Stimulated activated naive CD8-positive, alpha-beta T cell treated with anti-CD3 and anti-CD28 coated beads, Interleukin-15, amount 100 ng/mL, for 72 hours (primary cell): ENCODE measurements at places on chromosomes 1 and 21.

DNA sequence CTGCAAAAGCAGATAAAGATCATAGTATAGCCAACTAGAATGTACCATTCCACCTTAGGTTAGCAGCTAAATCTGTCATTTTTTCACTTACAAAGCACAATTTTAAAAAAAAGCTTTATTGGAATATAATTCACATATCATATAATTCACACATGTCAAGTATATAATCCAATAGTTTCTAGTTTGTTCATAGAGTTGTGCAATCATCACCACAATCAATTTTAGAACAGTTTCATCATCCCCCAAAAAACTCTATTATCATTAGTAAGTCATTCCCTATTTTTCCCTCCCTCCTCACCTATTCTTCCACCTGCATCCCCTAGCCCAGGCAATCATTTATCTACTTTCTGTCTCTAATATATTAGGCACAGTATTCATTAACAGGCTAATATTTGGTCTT is 32.0 kb upstream of the INSL5 start:
- DNase-seq: no peak

- DNase-seq: no peak
Measured at GRCh38 chr1:53541761-53542550, 82.8 kb downstream of the DMRTB1 start.

DNA sequence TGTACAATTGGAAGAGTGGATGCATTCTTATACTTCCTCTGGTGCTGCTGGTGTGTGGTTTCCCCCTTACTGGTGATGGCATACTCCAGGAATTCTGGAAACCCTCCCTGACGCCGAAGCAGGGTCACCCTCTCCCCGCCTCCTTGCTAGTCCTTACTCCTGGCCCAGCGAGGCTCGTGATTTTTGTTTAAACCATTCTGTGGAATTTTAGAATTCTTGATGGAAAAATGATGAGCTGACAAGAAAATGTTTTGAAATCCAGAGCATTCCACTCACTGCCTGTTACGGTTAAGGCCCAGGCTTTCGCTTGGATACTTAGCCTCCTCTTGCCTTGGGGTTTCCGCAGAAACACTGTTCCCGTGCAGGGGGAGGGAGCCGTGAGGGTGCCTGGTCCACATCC is 41.1 kb downstream of the IL6R start:
- DNase-seq: no peak

DNA sequence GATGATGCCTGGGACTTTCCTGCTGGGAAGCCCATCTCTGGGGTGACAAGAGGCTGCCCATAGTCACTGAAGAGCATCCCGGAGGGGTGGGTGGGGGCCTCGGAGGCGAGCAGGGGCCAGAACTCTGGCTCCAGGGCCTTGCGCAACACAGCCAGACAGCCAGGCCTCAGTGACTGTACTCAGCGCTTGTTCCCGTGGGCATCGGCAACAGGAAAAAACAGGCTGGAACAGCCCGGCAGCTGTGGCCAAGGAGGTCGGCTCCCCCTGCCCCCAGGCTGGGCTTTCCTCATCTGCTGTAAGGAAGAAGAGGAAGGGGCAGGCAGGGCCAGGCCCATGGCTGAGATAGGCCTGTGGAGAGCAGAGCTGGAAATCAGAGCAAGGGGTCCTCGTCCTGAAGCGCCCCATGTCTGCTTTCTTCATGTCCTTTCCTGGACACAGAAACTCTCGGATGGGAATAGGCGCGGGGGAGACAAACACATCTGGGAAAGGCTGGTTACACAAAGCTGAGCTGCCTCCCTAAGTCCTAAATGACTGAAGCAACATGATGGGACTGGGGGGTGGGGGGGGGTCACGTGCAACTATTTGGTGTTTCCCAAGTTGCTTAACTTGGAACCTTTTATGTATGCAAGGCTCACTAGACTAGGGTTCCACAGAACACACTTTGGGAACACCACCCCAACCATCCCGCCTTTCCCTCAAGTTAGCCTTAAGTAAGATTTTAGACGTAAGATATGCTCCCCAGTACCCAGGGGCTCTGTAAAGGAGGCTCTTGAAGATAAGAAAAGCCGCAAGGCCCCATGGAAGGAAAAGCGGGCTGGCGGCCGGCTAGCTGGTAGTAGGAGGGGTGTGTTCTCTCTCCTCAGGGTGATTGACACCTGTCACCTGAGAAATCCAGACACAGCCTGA is 30.7 kb downstream of the HSPG2 start:
- DNase-seq: no peak

GRCh38 chr21:14742119-14742518 is 196.0 kb upstream of the SAMSN1 start:
- no peak for DNase-seq

DNA sequence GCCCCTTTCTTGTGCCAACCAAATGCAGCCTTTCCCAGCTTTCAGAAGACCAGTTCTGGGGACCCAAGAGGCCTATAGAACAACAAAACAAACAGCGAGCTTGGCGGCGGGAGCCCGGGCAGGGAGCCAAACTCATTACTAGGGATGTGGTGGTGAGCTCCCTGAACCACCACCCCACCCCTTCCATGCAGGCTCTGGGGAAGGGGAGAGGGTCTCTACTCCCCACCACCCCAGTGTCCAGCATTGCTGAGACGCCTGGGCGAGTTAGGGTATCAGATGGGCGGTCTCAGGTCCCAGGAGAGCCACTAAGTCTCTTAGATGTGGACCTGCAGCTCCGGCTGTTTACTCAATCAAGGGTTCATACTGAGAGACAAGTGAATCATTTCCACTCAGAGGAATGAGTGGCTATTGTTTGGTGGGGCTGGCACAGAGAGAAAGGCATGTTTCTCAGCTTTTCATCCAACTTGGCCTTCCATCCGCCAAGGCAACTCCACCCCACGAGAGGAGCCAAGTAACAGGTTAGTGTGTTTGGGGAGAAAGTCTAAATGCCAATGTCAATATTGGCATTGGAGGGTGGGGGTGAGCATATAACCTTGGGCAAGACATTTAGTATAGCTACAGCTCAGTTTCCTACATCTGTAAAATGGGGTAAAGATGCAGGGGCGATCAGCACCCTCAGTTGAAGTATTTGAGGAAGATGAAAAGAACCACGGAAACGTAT is 40.9 kb downstream of the PLXNA2 start:
- no peak for DNase-seq

DNA sequence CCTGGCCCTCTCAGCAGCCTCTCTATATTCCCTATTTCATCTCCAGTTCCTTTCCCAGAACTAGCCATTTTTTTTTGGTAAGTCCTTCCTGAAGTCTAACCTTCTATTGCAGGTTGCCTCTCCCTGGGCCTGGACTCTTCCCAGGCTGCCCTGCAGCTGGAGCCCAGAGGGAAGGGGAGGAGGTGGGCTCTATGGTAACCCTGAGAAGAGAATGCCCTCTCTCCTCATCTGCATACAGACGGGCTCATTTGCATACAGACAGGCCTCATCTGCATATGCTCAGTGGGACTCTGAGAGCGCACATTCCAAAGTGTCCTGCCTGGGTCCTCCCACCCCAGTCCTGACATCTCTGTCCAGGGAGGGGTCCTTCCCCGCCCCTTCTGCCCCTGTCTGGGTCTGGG is 32.7 kb downstream of the RHBG start:
- DNase-seq: no peak

DNA sequence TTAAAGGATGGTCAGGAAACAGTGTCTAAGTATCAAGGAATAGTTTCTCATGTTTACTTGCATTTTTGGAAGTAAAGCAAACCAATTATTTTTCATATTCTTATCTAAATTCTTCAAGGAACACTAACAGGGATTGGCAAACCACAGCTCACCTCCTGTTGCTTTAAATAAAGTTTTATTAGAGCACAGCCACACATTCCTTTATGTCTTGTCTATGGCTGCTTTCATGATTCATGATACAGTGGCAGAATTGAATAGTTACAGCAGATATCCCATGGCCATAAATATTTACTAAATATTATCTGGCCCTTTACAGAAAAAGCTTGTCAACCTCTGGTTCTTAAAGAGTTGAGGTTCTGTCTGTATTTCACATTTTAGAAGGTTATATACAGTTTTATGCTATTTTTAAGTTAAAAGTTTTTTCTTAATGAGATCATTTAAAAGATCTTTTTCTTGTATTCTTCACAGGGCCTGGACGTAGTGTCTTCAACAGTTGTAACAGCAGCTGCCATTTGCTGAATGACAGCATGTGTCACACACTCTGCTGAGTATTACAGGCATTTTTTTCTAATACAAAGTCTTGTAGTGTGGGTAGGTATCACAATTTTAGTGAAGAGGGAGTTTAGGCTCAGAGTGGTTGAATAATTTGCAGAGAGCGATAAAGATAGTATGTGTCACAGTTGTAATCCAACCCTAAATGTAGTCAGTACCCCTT is 2.6 kb downstream of the ZNF691 start:
- DNase-seq: no peak

DNA sequence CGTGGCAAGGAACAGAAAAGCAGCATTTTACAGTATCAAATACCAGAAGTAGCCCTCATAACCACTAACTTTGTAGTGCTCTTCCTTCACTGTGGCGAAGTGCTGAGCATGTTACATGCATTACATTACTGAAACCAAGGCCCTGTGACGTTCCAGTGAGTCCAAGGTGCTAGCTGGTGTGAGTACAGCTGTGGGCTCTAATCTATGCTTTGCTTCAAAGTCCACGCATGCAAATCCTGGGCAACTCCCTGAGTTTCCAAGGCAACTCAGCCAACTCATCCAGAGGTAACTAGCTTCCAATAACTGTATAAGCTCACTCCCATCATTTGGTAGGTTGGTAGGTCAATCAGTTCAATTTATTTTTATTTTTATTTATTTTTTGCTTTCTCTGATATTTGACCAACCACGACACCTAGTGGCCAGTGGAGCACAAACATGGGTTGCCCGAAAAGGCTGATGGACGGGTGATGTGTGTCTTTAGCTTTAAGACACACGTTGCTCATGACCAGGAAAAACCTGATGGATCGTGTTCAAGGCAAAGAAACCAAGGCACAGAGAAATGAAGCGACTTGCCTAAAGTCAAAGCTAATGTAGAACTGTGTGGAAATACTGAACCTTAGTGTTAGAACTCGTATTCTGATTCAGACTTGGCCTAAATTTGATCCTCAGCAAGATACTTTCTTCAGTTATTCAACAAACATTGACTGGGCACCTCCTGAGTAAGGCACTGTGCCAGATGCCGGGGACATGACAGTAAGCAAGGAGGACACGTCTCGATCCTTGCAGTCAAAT is 73.0 kb downstream of the GNG12 start:
- DNase-seq: peak; percentile 43

- DNase-seq: no peak
Measured at GRCh38 chr1:112995890-112996289, 39.9 kb upstream of the SLC16A1 start.

GRCh38 chr1:153680120-153680403 is 1.6 kb downstream of the NPR1 start:
- DNase-seq: no peak

GRCh38 chr1:215926670-215927069 is 359.6 kb downstream of the KCTD3 start:
- DNase-seq: no peak

DNA sequence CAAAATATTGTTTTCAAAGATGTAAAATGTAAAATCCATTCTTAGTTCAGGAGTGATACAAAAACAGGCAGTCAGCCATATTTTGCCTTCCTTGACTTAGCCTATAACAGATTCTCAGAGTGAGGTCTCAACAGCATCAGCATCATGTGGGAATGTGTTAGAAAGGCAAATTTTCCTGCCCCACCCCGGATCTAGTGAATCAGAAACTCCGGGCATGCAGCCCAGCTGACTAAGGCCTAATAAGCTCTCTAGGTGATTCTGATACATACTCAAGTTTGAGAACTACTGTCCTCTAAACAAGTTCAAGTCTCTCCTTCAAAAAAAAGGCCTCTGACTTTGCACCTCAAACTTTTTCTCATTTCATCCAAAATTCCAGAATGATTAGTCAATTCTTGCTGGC is 46.9 kb upstream of the PRRC2C start:
- no peak for DNase-seq
